ENCODE measurements at places on chromosomes 7 and 10.

DNA sequence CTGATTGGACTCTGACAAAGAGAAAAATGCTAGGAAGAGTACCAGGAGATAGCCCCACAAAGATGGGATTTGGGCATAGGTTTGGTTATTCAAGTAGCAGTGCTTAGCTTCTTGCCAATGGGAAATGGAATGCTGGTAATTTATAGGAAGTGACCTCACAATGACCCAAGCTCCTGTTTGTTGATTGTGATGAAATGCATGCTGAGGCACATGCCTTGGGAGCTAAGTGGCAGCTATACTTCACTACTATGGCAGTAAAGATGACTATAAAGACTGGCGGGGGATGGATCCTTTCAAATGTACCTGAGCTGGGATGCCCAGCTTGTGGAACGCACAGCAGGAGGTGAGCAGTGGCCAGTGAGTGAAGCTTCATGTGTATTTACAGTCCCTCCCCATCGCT is 153.8 kb downstream of the ZNF22 start:
- DNase-seq = no peak

DNA sequence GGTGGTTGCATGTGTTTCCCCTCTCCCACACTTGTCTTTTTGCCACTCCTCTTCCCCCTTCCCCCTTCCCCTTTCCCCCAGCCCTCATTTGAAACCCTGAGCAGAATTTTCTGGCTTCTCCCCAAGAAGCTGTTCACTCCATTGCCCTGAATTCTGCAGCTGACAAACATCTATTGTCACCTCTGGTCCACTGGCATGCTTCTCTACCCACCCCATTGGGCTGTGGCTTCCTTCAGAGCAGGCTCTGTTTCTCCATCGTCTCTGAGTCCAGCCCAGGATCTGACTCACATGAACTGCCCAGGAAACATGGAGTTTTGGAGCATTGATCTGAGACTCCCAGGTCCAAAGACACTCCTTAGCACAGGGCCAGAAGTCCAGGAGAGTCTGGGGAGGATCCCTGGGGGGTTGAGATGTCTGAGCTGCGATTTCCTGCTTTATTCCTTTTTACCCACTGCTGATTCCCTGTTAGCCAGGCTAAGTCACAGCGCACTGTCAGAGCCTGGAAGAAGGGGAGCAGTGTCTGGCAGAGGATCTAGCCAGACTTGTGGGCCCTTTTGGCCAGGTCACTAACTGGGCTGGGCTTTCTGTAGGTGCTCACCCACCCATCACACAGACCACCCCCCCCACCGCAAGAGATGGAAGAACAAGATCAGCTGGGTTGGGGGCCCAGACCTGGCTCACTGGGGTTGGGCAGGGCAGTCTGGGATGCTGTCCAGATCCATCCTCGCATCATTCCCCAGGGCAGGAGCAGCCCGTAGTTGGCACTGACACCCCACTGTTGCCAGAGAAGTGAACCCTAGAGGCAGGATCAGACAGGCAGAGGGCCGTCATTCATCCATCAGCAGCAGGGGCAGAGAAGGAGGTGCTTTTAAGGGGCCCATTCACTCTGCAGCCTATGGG is 3.5 kb downstream of the CHAT start:
- DNase-seq = no peak

- DNase-seq = no peak
Observed at GRCh38 chr7:119007236-119007635, 782.7 kb downstream of the ANKRD7 start.

- DNase-seq = no peak
Observed at GRCh38 chr7:7595451-7595850, 28.8 kb downstream of the MIOS start.

- no peak for DNase-seq
Observed at GRCh38 chr7:130489140-130489983, 2.5 kb upstream of the MEST start.

DNA sequence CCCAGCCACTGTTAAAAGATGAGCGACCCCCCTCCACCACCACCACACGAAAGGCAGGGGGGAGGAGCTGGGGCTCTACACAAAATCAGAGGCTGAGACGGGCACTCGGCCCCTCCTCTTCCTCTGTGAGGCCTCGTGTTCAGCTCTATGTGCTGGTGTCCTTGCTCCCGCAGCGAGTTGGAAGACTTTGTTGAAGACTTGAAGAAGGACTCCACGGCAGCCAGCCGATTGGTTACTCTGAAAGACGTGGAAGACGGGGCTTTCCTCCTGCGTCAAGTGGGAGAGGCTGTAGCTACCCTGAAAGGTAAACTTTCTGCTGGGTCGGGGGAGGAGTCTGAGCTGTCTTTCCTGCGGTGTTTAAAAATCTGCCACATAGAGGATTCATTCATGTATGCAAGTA is 203.7 kb downstream of the ARHGAP21 start:
- peak; percentile 23 for DNase-seq

DNA sequence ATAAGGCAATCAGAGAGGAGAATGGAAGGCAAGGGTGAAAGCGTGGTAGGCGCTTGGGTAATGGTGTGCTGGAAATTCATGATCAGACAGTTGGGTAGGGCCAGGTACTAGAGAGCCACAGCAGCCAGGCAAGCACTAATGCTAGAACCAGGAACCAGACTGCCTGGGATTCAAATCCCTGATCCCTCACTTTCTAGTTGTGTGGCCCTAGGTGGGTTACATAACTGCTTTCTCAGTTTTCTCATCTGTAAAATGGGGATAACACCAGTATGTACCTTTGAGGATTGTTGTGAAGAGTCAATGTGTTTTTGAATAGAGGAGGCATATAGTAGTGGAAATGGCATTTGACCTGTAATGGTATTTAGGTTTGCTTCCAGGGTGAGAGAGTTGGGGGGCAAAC is 225.9 kb downstream of the LRMDA start:
- no peak for DNase-seq

GRCh38 chr10:9602998-9603397 is 1414.7 kb upstream of the CELF2 start:
- no peak for DNase-seq

DNA sequence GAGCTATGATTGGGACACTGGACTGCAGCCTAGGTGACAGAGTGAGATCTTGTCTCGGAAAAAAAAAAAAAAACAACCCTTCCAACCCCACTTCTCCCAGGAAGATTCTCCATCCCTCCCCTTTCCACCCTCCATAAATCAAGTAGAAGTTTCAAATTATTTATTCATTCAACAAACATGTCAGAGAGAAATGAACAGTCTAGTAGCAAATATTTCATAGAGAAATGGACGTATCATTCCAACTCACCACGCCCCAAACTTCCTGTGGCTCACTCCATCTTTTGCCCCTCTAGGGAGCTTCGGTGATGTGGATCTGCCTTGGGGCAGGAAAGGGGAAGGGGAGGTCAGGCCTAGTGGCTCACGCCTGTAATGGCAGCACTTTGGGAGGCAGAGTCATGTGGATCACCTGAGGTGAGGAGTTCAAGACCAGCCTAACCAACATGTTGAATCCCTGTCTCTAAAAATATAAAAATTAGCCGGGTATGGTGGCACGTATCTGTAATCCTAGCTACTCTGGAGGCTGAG is 638 bp upstream of the TRAPPC14 start:
- no peak for DNase-seq

DNA sequence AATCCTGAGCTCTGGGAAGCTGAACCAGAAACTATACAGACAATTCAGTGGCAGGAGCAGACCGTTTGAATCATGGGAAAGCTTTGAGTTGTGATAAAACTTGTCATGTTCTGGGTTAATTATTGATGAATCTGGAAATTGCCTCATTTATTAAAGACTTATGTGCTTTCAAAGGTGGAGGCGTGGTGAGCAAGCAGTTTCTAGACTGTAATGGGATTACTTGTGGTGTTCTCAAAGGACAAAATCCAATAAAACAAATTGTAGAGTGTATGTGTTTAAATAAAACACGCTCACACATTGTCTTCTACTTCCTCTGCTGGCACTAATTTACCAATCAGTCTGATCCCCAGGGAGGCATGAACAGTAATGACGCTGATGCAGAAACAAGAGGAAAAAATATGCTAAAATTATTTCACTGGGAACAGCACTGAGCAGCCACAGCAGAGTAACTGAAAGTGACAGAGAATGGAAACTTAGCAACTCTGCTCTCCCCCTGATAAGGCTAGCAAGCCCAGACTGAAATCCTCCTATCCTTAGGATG is 25.1 kb downstream of the PARD3 start:
- no peak for DNase-seq

DNA sequence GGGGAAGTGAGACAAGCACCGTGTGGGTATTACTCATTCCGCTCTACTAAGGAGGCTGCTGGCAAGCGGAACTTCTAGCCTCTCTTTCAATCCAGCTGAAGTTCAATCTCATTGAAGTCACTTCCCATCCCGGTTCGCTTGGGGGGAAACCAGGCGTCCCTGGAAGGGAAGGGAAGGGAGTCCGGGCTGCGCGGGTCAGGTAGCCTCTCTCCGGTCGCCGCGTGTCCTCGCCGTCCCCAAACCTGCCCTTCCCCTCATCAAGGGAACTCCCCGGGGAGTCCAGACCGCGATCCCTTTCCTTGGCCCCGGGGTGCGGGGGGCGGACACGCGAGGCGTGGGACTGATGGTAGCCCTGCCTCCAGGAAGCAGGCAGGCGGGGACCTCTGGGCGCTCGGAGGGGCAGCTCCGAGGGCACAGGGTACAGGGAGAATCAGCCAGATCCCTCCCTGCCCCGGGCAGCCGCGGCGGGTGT is 598 bp upstream of the ZEB1 start:
- DNase-seq = peak; percentile 40

GRCh38 chr10:2210088-2210487 is 472.8 kb upstream of the ADARB2 start:
- DNase-seq = no peak

DNA sequence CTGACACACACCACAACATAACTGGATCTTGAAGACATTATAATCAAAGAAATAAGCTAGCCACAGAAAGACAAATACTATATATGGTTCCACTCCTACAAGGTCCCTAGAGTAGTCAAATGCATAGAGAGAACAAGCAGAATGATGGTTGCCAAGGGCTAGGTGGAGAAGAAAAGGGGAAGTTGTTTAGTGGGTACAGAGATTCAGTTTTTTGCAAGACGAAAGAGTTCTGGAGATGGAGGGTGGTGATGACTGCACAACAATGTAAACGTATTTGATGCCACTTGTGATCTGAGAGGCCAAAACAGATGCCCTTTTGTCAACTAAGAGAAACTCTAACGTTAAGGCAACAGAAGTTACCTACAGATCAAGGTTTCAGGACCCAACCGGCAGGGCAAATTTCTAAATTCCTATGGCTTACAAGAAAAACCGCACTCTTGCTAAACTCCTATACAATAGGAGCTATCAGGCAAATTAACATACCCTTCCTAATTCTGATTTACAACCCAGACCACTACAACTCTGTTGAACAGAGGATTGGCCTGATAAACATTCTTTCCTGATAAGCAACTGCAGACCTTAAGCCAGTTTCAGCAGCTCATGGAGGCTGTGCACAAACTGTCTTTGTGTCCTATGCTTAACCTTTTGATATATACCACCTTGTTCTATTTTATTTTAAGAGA is 69.0 kb downstream of the FAM107B start:
- no peak for DNase-seq

- DNase-seq = peak; percentile 37
Observed at GRCh38 chr10:33566426-33566825, 232.0 kb upstream of the NRP1 start.

DNA sequence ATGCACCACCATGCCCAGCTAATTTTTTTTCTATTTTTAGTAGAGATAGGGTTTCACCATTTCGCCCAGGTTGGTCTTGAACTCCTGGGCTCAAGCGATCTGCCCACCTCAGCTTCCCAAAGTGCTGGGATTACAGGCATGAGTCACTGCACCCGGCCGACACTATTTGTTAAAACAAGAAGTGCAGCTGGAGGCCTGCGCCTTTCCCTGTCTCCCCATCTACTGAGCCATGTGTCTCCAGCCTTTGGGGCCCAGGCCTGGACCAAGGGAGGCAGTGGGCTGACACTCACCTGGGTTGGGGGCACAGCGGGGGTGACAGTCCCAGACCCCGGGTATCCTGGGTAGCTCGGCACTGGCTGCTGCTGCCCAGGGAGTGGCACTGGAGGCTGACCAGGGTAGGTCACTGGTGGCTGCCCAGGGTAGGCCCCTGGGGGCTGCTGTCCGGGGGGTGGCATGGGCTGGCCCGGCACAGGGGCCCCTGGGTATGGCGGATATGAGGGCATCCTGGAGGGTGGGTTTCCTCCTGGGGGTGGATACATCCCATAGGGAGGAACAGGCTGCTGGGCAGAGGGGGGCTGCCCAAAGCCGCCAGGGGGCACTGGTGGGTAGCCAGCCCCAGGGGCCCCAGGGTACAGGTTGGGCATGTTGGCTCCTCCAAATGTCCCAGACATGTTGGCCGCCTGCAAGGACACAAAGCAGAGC is 36.3 kb downstream of the PLAC9 start:
- peak; percentile 73 for DNase-seq

- peak; percentile 40 for DNase-seq
Observed at GRCh38 chr10:15245530-15245929, 77.0 kb upstream of the NMT2 start.

- no peak for DNase-seq
Observed at GRCh38 chr10:11253385-11254002, 235.8 kb downstream of the CELF2 start.

- no peak for DNase-seq
Observed at GRCh38 chr7:68785036-68785435, 813.2 kb upstream of the AUTS2 start.

GRCh38 chr10:137606-138005 is 2.4 kb downstream of the ZMYND11 start:
- DNase-seq = no peak

DNA sequence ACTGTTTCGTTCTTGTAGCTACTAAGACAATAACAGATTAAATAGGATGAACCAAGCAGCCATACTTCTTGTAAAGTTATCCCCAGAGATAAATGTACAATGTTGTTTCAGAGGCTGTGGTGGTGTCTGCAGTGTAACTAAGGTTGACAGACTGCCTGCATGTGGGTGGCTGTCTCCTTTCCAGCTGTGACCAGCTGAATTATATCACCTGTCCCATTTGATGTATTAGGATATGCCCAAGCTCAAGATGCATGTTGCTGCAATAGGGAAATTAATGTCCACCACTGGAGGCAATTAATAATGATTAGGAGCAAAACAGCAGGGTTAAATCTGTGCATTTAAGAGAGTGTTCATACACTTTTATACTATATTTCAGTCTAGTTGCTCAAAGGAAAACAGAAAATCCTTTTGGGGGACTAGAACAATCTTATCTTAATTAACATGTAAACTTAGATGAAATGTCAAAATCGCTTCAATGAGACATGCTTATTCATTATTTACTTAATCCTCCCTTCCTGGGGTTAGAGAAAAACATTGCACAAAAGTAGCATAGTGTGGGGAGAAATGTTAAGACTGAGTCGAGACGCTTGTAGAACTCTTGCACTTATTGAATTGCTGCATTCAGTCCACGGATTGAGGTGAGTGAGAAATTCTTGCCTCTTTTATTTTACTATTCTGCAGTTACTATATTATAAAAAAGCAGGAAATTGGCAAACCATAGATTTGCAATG is 269.0 kb downstream of the SNX10 start:
- DNase-seq = no peak

- peak; percentile 45 for DNase-seq
Observed at GRCh38 chr10:14554091-14554490, 220.6 kb downstream of the FAM107B start.

DNA sequence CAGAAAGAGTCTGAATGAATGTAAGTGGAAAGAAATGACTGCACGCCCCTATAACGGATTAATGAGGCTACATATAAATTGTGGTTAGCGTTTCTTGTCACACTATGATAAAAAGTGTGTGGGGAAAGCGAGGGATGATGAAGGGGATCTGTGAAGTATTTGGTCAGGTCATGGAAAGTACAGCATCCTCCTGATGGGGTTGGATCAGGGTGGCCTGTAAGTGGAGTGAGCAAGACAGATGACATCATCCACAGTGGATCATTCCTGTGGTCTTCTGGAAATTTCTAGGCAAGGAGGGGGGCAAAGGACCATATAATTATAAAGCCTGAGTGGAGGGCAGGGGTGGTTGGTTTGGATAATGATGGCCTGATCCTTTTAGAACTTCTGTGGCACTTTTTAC is 606.0 kb downstream of the INHBA start:
- DNase-seq = no peak
